Activated naive CD4-positive, alpha-beta T cell treated with anti-CD3 and anti-CD28 coated beads for 36 hours (primary cell): ENCODE measurements at places on chromosomes 12 and 14. TPM values are rescaled to one million over a fixed set of nuclear protein-coding genes. Genes with fewer than 3 reads are reported as not detected.
A peak's percentile ranks its signal among the peaks of the same experiment; 100 is the strongest.

Gene PLA2G1B
- total RNA-seq = not detected

Gene PMCH
- not detected for total RNA-seq

Gene CYP27B1
- 6.1 TPM for total RNA-seq

Gene MFAP5
- not detected for total RNA-seq

Gene MIP
- total RNA-seq = not detected

Gene AMN1
- total RNA-seq = 8.0 TPM

Gene DNAH10
- 0.05 TPM for total RNA-seq

Gene IFI27L2
- total RNA-seq = 73.4 TPM

- H3K36me3 ChIP-seq = no peaks in the 10 kb centered on the region
- H3K4me3 ChIP-seq = no peak overlapping the region
Observed at GRCh38 chr14:29712601-29713000, 215.0 kb downstream of the PRKD1 start.

- peaks cover 10% of the 10 kb centered on the region for H3K4me1 ChIP-seq
- H3K27ac ChIP-seq = no peak overlapping the region
- no peak overlapping the region for H3K4me3 ChIP-seq
- H3K27me3 ChIP-seq = no peaks in the 10 kb centered on the region
- no peaks in the 10 kb centered on the region for H3K36me3 ChIP-seq
Observed at GRCh38 chr12:105322070-105322469, 8.4 kb upstream of the C12orf75 start.

GRCh38 chr12:55842681-55843429 lies at the start of gene MMP19:
TSS of gene MMP19 (minus strand) at chr12:55842936. CDS start at chr12:55842830, 106 bp downstream.
- H3K4me1 ChIP-seq = peaks cover 10% of the 10 kb centered on the region
- DNase-seq = no peak
- H3K27me3 ChIP-seq = no peaks in the 10 kb centered on the region
- no peaks in the 10 kb centered on the region for H3K36me3 ChIP-seq

- H3K4me1 ChIP-seq = peaks cover 56% of the 10 kb centered on the region
- H3K27me3 ChIP-seq = no peaks in the 10 kb centered on the region
- peaks cover 43% of the 10 kb centered on the region for H3K36me3 ChIP-seq
- H3K4me3 ChIP-seq = peak overlapping the region; percentile 98
- peak; percentile 93 for DNase-seq
Observed at GRCh38 chr12:6869049-6870021, 2.0 kb downstream of the TPI1 start.

DNA sequence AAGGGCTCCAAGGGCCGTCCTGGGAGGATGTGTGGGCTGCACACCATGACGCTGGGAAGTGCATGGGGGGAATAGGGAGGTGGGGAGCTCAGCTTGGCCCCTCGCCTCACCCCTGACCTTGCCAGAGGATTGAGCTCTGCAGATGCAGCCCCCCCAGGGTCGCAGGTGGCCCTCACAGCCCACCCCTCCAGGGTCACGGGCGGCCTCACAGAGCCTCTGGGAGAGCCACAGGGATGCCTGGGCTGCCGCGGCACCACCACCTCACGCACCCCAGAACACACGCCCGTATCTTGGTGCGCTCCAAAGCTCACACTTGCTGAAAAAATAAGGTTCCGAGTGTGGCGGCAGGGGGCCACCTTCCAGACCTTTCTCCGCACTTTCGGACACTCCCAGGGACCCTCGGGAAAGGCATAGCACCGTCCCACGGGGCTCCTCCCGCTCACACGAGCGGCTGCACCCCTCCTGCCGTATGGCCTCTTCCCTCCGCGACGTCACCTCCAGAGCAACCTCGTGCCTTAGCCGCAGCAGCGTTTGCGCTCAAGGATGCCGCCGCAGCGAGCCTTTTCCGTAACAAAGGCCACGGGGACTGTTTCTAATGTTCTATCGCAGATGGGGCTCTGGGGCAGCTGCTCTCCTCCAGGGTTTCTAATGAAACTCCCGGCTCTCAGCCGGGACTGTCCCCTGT lies 9.9 kb upstream of the FBRSL1 start:
- DNase-seq = no peak
- no peak overlapping the region for H3K27ac ChIP-seq
- H3K4me1 ChIP-seq = peaks cover 26% of the 10 kb centered on the region
- no peaks in the 10 kb centered on the region for H3K27me3 ChIP-seq
- no peaks in the 10 kb centered on the region for H3K36me3 ChIP-seq

DNA sequence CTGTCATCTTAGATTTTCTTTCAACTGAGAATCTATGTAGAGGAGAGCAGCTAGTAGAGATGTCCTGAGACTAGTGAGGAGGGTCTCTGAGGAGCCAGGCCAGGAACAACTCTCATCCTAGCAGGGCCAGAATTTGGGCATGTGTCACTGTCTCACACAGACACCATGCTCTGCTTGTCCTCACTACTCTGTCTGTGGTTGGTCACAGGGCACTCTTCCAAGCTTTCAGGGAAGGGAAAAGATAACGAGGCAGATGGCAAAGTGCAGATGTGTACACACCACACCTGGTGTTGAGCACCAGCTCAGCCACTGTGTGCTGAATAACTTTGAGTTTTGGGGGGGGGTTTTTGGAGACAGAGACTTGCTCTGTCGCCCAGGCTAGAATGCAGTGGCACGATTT lies 2.5 kb downstream of the SSPN start:
- no peak for DNase-seq
- no peaks in the 10 kb centered on the region for H3K36me3 ChIP-seq
- peaks cover 41% of the 10 kb centered on the region for H3K27me3 ChIP-seq
- no peak overlapping the region for H3K27ac ChIP-seq
- peaks cover 8% of the 10 kb centered on the region for H3K4me1 ChIP-seq

GRCh38 chr14:89128311-89129026 lies 288.6 kb downstream of the FOXN3 start:
- H3K4me3 ChIP-seq = no peak overlapping the region
- no peak overlapping the region for H3K27ac ChIP-seq
- no peaks in the 10 kb centered on the region for H3K27me3 ChIP-seq
- H3K4me1 ChIP-seq = no peaks in the 10 kb centered on the region
- H3K36me3 ChIP-seq = no peaks in the 10 kb centered on the region

GRCh38 chr12:50425589-50426258 lies 25.0 kb downstream of the LARP4 start:
- H3K27ac ChIP-seq = no peak overlapping the region
- no peak overlapping the region for H3K4me3 ChIP-seq
- DNase-seq = no peak
- peaks cover 11% of the 10 kb centered on the region for H3K36me3 ChIP-seq

- peak; percentile 31 for DNase-seq
- H3K4me1 ChIP-seq = peaks cover 54% of the 10 kb centered on the region
- no peak overlapping the region for H3K27ac ChIP-seq
Observed at GRCh38 chr12:108696111-108696995, 35.0 kb downstream of the CORO1C start.

GRCh38 chr14:31902002-31902401 lies 175.1 kb upstream of the ARHGAP5 start:
- H3K4me3 ChIP-seq = no peak overlapping the region
- H3K27me3 ChIP-seq = no peaks in the 10 kb centered on the region
- no peak overlapping the region for H3K27ac ChIP-seq
- H3K36me3 ChIP-seq = no peaks in the 10 kb centered on the region
- no peaks in the 10 kb centered on the region for H3K4me1 ChIP-seq

- H3K27me3 ChIP-seq = no peaks in the 10 kb centered on the region
- DNase-seq = no peak
- H3K27ac ChIP-seq = no peak overlapping the region
- H3K4me3 ChIP-seq = no peak overlapping the region
Observed at GRCh38 chr14:63992858-63993257, 140.1 kb downstream of the SYNE2 start.

DNA sequence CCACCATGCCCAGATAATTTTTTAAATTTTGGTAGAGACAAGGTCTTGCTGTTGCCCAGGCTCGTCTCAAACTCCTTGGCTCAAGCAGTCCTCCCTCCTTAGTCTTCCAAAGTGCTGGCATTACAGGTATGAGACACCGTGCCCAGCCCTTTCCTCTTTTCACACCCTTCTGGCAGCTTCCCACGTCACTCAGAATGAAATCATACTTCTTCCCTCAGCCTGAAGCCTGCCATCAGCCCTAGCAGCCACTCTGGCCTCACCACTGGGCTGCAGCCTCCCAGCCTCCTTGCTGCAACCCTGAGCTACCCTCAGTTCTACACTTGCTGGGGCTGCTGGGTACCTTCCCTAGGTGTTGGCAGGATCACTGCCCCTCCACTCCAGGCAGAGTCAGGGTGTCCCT lies 18.2 kb downstream of the ANKRD9 start:
- H3K4me1 ChIP-seq = no peaks in the 10 kb centered on the region
- H3K36me3 ChIP-seq = no peaks in the 10 kb centered on the region
- no peak overlapping the region for H3K27ac ChIP-seq
- DNase-seq = no peak

GRCh38 chr12:5556033-5556614 lies 124.2 kb downstream of the NTF3 start:
- no peak overlapping the region for H3K27ac ChIP-seq
- H3K27me3 ChIP-seq = no peaks in the 10 kb centered on the region
- no peaks in the 10 kb centered on the region for H3K36me3 ChIP-seq
- H3K4me1 ChIP-seq = no peaks in the 10 kb centered on the region

GRCh38 chr14:95184413-95184790 lies 27.1 kb upstream of the DICER1 start:
- H3K4me3 ChIP-seq = no peak overlapping the region
- no peak for DNase-seq
- H3K4me1 ChIP-seq = peaks cover 1% of the 10 kb centered on the region
- peaks cover 21% of the 10 kb centered on the region for H3K27me3 ChIP-seq
- H3K27ac ChIP-seq = no peak overlapping the region

- no peak overlapping the region for H3K27ac ChIP-seq
- no peaks in the 10 kb centered on the region for H3K27me3 ChIP-seq
- no peak overlapping the region for H3K4me3 ChIP-seq
Observed at GRCh38 chr12:39372204-39372925, 70.6 kb downstream of the KIF21A start.

DNA sequence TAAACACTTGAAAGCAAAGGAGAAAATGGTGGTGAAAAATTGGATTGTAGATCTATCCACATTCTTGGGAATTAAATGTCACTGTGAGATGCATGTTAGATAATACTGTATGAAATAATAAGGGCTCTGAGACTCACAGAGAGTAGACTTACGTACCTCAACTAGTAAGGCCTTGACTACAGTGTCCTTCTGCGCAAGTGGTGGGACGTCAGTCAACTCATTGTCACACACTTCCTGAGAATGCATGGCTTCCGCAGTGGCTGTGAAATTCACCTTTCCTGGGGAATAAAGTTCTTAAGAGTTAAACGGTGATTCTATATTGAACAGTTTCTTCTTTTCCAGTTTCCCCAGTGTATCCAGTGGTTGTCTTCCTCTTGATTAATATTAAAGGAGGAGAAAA lies 32.6 kb upstream of the PZP start:
- H3K4me1 ChIP-seq = peaks cover 40% of the 10 kb centered on the region
- H3K36me3 ChIP-seq = peaks cover 4% of the 10 kb centered on the region
- no peak overlapping the region for H3K27ac ChIP-seq
- peak overlapping the region; percentile 12 for H3K4me3 ChIP-seq

GRCh38 chr12:26689281-26689841 lies 143.6 kb downstream of the ITPR2 start:
- H3K27me3 ChIP-seq = no peaks in the 10 kb centered on the region
- H3K27ac ChIP-seq = no peak overlapping the region
- no peak for DNase-seq
- H3K36me3 ChIP-seq = peaks cover 30% of the 10 kb centered on the region
- no peaks in the 10 kb centered on the region for H3K4me1 ChIP-seq

- H3K4me3 ChIP-seq = no peak overlapping the region
- peak overlapping the region; percentile 75 for H3K27ac ChIP-seq
- peaks cover 67% of the 10 kb centered on the region for H3K36me3 ChIP-seq
- H3K27me3 ChIP-seq = no peaks in the 10 kb centered on the region
Observed at GRCh38 chr14:21219561-21220111, 49.6 kb downstream of the HNRNPC start.

GRCh38 chr14:72610096-72610830 lies 283.6 kb downstream of the DPF3 start:
- H3K27me3 ChIP-seq = no peaks in the 10 kb centered on the region
- H3K27ac ChIP-seq = no peak overlapping the region
- DNase-seq = no peak
- no peaks in the 10 kb centered on the region for H3K4me1 ChIP-seq
- no peaks in the 10 kb centered on the region for H3K36me3 ChIP-seq

DNA sequence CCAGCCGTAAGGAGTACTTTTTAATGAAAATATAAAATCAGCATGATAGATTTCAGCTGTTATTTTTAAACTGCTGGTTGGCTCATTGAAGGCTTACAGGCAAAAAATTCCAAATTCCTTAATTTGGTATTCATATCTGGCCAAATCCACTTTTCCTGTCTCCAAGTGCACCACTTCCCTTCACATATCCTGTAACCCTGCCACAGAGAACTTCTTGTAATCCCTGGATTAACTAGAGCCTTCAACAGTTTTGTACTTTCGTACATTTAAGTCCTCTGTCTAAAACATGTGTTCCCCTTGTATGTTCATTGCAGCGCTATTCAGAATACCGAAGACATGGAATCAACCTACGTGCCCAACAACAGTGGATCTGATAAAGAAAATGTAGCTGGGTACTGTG lies 9.6 kb downstream of the PUS7L start:
- H3K4me3 ChIP-seq = no peak overlapping the region
- no peak overlapping the region for H3K27ac ChIP-seq
- DNase-seq = no peak
- H3K36me3 ChIP-seq = peaks cover 45% of the 10 kb centered on the region
- H3K4me1 ChIP-seq = peaks cover 11% of the 10 kb centered on the region

DNA sequence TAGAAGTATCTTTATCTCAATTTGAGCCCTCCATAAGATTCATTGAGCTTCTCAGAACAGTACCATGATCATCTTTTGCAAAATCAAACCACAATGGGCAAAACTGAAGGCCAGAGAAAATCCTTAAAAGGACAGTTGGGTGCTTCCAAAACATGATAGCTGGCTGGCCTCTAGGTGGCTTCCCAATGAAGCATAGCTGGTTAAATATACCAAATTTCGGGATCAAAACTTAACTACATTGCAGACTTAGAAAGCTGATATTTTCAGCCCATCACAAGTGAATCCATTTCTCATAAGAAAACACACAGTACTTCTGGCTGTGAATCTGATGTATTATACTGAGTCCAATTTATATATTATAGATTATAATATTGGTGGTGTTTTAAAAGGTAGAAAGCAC lies 15.3 kb upstream of the PIK3C2G start:
- no peak overlapping the region for H3K4me3 ChIP-seq
- no peak for DNase-seq
- H3K27me3 ChIP-seq = no peaks in the 10 kb centered on the region
- H3K36me3 ChIP-seq = no peaks in the 10 kb centered on the region
- no peaks in the 10 kb centered on the region for H3K4me1 ChIP-seq

DNA sequence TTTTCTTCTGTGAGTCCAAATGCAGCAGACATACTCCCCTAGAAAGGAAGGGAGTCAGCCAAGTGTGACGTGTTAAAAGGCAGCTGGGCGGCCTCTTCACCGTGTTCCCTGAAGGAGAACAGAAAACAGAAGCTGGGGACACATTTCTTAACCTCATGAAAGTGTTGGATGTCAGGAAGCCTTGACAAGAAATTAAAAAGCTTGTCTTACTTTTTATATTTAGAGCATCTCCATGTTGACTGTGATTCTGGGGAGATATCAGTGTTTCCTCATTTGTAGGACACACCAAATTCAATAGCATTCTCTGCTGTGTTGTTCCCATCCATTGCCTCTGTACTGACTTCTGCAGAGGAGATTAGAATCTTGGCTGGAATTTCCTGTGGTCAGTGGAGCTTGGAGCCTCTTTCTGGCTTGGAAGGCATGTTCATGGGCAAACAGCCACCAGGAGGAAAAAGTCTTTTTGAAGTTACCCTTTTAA lies 93.7 kb downstream of the RMST start:
- no peaks in the 10 kb centered on the region for H3K36me3 ChIP-seq
- H3K4me3 ChIP-seq = no peak overlapping the region
- no peak overlapping the region for H3K27ac ChIP-seq
